ENCODE measurements at places on chromosomes 1 and 21. TPM values are rescaled to one million over a fixed set of nuclear protein-coding genes. Genes with fewer than 3 reads are reported as not detected.

- DNase-seq, result no peak
Measured at GRCh38 chr1:2353551-2354438, 37.6 kb downstream of the MORN1 start.

- no peak for DNase-seq
Measured at GRCh38 chr1:17525996-17526686, 13.4 kb upstream of the ARHGEF10L start.

GRCh38 chr1:77370161-77370560, 88.3 kb downstream of the AK5 start:
- DNase-seq, result no peak

DNA sequence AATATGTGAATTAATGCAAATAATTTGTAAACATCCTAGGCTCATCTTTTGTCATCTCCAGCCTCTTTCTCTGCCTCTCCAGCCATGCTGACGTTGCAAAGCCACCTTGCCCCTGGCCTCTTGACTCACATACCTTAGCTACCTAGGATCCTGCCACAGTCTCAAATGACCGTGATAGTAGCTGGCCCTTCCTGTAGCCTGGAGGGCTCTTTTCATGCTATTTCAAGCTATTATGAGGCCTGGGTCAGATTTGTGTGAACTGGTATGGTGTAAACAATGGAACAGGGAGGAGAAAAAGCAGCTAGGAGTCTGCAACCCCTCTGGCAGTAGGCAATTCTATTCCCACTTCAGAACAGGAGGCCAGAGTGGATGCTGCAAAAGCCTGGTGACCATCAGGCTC, 337.7 kb downstream of the DISC1 start:
- DNase-seq, result no peak

DNA sequence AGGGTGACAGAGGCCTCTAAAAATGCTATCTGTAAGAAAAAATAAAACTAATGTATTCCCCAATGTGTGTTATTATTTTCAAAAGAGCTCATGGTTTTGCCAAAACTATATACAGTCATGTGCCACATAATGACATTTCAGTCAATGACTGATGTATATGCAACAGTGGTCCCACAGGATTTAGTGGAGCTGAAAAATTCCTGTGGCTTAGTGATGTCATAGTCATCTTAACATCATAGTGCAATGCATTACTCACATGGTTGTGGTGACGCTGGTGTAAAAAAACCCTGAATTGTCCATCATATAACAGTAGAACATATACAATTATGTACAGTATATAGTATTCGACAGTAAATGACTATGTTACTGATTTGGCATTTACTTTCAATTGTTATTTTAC, 172.4 kb downstream of the CACNA1E start:
- peak; percentile 48 for DNase-seq

GRCh38 chr1:41580520-41581172, 96.2 kb upstream of the EDN2 start:
- no peak for DNase-seq

DNA sequence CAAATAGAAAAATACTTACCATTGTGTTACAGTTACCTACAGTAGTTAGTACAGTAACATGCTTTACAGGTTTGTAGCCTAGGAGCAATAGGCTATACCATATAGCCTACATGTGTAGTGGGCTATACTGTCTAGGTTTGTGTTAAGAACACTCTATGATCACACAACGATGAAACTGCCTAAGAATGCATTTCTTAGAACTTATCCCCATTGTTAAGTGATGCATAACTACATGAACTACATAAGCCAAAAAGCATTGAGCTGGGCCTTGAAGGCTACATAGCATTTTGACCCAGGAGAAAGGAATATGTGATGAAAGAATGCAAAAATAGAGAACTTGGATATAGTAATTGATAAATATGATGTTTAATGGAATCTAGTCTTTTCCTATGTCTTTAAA, 46.4 kb upstream of the JUN start:
- no peak for DNase-seq

- peak; percentile 81 for DNase-seq
Measured at GRCh38 chr1:180210008-180210620, 19.9 kb upstream of the LHX4 start.

DNA sequence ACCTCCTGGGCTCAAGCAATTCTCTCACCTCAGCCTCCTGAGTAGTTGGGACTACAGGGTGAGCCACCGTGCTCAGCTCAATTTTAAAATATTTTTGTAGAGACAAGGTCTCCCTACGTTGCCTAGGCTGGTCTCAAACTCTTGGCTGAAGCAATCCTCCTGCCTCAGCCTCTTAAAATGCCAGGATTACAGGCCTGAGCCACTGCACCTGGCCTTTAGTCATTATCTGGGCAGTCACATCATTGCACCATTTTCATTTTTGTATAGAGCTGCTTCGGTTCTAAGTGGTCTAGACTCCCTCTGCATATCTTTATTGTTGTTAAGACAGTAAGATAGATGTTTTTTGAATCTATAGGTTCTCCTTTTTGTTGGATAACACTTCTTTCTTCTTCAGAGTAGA, 39.9 kb downstream of the ATF3 start:
- DNase-seq, result no peak

DNA sequence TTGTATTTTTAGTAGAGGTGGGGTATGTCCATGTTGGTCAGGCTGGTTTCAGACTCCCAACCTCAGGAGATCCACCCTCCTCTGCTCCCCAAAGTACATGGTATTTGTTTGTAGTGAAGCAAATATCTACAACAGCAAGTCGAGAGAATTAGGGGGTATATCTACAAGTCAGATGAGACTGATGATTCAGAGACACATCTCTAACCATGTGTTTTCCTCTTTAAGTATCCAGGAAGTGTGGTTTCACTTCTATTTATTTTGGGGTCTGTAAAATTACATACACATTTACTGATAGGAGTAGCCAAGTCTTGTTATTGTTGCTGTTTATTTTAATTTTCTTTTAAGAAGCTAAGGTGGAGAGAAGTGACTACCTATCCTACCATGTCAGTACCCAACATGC, 44.9 kb downstream of the SGIP1 start:
- no peak for DNase-seq

DNA sequence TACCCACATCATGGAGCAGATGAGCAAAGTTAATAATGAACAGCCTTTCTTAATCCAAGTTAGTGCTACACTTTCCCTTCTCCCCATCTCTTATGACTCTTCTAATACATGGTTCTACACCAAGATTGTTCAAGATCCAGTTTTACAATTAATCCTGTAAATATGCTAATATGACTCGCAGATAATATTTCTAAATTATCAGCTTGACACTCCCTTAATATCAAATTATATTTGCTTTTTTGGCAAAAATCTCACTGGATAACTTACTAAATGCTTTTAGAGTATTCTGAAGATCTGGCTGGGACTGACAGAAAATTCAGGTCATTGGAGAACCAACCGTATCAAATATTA, 24.4 kb upstream of the CR1L start:
- no peak for DNase-seq

GRCh38 chr1:147699686-147700041, 29.3 kb upstream of the ACP6 start:
- no peak for DNase-seq

DNA sequence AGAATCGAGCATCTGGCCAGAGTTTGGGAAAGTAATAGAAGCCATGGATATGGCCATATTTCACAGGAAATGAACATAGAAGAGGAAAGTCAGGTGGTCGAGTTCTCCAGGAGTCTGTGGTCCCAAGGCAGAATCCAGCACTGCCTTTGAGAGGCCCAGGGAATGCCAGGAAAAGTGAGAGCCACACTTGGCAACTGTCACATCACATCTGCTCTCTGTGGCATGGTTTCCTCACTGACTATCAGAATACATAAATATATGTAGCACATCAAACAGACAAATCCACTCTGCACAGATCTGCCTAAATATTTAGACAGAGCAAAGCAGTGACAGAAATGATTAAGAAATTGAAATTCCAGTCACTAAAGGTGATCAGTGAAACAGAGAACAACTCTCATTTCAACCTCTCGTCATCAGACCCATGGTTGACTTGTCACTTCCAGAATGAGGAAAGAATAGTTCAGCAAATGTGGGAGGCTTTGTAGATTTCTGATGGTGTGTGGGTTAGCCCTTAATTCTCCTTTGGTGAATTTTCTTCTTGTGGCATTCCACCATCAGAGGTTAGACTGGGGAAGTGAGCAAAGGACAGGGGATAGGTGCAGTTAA, 58.8 kb upstream of the MAN1A2 start:
- no peak for DNase-seq

DNA sequence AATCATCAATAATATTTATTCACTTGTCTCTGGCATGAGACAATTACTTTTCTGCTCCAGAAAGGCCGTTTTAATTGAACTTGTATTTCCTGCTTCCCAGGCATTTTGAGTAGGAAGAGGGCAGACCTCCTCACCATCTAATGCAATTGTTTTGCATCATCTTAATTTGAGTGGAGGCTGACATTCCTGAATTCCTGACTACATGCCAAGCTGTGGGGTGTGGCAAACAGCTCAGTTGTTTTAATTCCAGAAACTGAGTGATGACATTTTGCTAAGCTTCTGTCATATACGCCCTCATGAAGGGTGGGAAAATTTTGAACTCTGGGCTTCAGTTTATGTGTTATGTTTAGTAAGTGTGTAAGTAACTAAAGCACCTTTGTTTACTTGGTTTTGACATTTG, 125.4 kb upstream of the USP25 start:
- DNase-seq, result peak; percentile 68

DNA sequence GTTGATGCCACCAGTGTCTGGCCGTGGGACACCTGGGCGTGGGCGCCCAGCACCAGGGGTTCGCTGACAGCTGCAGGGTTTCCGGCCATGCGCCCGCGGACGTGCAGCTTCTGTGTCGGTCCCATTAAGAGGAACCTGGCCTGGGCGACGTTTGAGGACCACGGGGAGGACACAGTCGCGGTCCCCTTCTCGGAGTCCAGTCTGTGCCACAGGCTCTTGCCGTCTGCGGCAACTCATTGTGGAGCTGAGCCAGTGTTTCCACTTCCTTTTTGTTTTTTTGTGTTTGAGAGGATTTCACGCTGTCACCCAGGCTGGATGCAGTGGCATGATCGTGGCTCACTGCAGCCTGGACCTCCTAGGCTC, 1.6 kb upstream of the C1orf159 start:
- DNase-seq, result no peak

DNA sequence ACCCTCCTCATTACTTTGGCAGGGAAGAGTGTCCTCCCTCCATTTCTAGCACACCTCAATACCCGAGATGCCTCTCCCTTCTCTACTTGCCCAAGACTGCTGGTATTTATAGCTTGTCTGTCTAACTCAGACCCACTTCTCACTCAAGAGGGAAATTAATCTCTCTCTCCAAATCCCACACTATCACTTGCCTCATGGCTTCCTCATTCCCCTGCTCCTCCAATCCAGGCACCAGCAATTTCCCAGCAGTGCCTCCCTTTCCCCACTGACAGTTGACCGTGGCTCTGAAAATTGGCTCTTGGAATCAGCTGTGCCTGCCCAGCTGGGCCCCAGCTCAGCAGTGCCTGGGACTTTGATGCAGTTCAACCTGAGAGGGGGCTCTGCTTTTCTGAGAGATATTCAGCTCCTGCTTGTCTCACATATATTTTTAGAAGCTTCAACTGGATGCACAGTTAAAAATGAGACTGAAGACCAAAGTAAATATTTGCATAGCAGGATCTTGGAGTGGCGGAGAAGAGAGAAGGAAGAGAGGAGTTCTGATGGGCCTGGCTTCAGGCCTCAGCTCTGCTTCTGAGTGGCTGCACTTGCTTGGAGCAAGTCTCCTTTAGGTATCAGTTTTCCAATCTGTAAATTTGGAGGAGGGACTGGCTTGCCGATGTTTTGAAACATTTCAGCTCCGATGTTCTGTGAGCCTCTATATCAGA, 81.1 kb upstream of the SPATA6 start:
- DNase-seq, result no peak

- DNase-seq, result no peak
Measured at GRCh38 chr1:17018849-17019248, 7.1 kb upstream of the ATP13A2 start.

DNA sequence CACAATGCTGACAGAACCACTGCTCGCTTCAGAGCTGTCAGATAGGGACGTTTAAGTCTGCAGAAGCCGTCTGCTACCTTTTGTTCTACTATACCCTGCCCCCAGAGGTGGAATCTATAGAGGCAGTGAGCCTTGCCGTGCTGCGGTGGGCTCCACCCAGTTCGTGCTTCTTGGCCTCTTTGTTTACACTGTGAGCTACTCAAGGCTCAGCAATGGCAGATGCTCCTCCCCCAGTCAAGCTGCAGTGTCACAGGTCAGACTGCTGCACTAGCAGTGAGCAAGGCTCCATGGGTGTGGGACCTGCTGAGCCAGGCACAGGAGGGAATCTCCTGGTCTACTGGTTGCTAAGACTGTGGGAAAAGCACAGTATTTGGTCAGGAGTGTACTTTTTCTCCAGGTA, 47.1 kb downstream of the LEPR start:
- DNase-seq, result peak; percentile 18

DNA sequence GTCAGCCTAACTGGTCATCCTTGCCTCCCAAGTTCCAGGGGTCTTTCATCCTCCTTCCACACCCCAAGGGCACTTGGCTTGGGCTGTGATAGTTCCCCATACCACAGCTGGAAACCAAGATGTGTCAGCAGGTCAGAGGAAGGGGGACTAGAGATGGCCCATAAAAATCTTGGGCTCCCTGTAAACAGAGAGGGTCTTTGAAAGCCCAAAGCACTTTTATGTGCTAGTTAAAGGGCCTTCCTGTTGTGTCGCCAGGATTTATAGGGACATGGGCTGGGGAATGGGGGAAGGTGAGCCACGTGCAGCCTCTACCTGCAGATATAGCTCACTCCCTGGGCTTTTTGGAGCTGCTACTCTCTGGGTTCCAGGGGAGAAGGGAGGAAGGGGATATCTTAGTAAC, 11.9 kb upstream of the UBL4B start:
- DNase-seq, result no peak

- no peak for DNase-seq
Measured at GRCh38 chr21:39060485-39061083, 122.7 kb downstream of the PSMG1 start.

DNA sequence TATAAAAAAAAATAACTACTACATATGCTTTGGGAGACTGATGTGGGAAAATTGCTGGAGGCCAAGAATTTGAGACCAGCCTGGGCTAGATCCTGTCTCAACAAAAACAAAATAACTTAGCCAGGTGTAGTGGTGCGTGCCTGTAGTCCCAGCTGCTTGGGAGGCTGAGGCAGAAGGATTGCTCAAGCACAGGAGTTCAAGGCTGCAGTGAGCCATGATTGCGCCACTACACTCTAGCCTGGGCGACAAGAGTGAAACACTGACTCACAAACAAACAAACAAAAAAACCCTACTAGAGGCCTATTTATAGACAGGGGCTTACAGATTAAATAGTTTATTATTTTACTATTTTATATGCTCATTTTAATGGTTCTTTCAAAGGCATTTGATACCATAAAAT, 80.0 kb downstream of the LHX4 start:
- DNase-seq, result peak; percentile 39

The PRAMEF25 gene
- total RNA-seq, result not detected

The TMIGD3 gene
- not detected for total RNA-seq

The TEDDM1 gene
- total RNA-seq, result not detected

The GNG4 gene
- 0.68 TPM for total RNA-seq

The CELA3A gene
- not detected for total RNA-seq

The C1orf141 gene
- not detected for total RNA-seq

The CCSAP gene
- 11.4 TPM for total RNA-seq

The WDR64 gene
- total RNA-seq, result not detected

All from mammary epithelial cell (primary cell).